HS-27A (cell line): ENCODE measurements at places on chromosomes 11 and 22.

DNA sequence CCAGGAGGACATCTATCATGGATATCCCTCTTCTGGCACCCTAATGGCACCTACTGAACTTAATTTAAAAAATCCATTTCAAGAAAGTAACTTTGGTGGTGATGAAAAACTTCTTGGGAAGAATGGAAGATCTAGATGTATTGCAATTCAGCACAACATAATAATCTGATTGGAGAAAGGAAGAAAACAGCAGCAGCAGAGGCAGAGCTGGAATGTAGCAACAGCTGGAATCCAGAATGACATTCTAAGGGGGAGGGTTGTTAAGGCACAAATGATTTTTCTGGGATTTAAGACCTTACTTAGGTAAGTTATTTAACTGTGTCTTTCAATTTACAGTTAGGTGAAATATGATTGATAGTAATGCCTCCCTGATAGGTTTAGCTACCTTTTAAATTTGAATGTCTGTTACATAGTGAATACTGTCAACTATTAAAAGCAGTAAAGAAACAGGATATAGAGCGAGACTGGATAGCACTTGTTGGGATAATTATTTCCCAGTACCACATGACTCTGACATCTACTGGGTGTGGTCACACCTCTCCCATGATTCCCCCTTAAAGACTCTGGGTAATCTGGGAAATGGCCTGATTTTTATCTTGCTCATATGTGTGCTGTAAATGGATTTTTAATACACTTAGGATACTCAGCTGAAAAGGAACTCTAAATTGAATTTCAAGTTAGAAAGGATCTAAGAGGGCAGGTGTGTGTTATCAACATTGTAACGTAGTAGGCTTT, 11.7 kb downstream of the CAPRIN1 start:
- DNase-seq: no peak

DNA sequence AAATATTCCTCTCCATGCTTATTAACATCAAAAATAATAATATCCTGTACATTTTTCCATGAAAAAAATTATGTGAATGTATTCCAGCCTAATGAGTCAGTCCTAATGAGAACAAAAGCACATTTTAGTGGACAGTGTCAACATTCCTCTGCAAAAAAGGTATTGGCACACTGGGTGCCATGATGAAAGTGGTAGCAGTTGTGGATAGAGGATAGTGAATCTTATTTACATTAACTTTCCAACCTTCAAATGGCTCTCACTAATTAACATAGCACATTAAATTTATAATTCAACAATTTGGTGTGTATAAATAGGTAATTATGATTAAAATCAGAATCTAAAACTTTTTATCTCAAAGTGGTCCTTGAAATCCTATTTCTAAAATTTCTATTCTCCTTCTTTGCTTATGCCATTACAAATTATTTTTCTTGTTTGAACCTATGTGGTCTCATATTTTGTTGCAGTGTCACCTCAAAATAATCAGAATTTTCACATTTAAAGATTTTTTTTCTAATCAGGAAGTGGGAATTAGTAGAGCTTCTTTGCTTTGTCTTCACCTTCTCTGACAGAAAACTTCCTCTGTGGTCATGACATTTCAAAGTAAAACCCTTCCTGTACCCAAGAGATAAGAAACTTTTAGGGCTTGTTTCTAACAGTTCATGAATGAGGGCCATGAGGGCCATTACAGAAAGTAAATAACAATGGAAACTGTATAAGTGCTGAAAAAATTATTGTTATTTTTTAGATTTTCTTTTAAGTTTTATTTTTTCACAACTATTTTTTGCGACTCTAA, 18.7 kb downstream of the SOX6 start:
- no peak for DNase-seq

DNA sequence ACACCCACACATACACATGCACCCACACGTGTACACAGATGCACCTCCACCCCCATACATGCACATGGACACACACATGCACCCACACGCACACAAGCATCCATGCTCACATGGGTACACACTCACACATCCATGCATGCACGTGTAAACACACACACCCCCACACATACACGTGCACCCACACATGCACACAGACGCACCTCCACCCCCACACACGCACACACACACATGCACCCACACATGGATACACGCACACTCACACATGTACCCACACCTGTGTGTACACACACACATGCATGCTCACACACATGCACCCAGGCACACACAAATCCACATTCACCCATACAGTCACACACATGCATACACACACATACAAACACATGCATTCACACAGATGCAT, 24.5 kb downstream of the CDPF1 start:
- no peak for DNase-seq

DNA sequence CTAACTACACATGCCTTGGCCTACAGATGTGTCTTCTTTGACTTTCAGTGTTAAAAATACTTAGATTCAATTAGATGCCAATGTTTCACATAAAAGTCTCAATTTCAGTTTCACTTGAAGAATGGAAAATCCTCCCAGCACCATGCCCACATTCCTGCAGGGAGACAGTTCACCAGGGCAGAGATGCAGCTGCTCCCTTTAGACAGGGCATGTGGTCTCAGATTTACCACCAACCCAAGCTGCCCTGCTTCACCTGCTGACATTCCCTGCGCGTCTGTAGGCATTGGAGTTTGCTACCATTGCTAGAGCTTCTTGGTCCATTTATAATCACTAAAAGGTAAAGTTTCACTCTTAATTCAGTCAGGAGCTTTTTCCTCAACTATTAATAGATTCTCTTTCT, 113.9 kb downstream of the ARFGAP2 start:
- DNase-seq: no peak

GRCh38 chr11:113563766-113564526, 88.7 kb upstream of the DRD2 start:
- DNase-seq: no peak

DNA sequence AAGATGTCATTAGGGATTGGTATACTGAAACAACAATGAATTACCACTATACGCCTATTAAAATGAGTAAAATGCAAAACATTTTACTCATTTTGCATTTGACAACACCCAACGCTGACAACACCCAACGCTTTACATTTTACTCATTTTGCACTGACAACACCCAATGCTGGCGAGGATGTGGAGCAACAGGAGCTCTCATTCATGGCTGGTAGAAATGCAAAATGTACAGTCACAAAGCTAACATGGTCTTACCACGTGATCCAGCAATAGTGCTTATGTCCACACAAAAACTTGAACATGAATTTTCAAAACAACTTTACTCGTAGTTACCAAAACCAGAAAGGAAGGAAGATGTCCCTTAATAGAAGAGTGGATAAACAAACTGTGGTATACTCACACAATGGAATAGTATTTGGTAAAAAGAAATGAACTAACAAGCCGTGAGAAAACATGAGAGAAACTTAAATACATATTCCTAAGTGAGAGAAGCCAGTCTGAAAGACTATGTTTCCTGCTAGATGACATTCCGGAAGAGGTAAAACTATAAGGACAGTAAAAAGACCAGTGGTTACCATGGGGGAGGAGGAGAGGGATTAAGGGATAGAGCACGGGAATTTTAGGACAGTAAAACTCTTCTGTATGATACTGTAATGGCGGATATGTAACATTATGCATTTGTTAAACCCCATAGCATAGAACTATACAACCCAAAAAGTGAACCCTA, 11.4 kb upstream of the MSANTD2 start:
- no peak for DNase-seq

DNA sequence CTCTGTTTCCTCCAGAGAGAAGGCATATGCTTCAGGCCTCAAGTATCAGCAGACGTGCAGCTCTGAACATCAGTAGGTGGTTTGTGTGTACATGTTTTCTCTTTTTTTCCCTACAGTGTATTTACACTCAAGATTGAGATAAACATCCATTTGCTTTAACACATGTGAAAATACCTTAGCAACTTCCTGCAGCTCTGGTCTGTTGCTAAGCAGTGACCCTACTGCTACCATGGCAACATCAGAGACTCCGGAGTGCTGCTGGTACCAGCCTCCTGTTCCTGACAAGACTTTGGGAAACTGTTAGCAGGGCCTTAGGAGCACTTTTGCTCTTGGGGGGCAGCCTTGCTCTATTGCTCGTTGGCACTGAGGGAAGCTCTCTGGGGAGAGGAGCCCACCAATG, 221.2 kb upstream of the PLET1 start:
- DNase-seq: no peak

DNA sequence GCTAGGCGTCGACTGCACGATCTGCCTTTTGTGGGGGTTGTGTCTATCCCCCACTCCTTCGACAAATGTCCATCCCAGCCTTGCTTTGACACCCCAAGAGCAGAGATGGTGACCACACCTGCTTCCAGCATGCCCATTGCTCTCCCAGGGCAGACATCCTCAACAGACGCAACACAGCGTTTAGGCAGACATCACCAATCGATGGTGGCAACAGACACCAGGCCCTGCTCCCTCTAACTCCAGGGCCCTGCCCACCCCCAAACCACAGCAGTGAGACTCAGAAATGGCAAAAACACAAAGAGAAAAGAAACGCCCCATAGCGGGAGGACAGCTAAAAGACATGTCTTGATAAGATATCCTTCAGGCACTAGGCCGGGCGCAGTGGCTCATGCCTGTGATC, 150.9 kb downstream of the CRYBB2 start:
- no peak for DNase-seq
